ENCODE measurements at places on chromosomes 4 and X.

DNA sequence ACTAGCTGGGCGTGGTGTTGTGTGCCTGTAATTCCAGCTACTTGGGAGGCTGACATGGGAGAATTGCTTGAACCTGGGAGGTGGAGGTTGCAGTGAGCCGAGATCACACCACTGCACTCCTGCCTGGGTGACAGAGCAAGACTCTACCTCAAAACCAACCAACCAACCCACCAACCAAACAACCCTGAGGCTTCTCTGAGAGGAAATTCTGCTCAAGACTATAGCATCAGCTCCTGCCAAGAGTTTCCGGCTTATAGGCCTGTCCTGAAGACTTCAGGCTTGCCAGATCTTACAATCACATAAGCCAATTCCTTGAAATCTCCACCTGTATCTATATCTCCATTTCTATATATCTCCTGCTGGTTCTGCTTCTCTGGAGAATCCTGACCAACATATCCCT, 173.8 kb upstream of the TBC1D9 start:
- no peak for DNase-seq

DNA sequence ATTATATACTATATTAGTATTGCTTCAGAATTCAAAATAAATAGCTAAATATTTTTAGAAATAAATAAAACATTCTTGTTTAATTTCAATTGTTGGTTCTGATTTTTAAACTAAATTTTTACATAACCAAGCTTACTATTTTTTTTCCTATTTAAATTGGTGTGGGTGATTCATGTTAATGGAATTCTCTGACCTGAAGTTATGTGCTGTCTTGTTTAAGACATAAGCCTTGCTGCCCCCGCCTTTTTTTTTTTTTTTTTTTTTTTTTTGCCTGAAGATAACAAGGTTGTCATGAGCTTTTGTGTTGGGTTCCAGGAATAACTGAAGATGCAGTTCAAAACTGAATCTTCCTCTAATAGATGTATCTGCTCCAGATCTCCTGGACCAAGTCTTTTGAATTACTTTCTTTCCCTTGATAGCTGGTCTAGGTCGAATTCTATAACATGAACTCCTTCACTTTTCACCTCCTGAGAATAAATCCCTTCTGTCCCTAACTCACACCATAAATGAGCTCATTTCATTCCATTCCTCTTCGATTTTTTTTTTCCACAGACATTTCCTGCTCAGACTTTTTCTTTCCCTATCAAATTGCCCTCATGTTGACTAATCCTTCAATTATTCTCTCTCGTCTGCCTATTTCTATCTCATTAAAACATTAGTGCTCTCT, 261.5 kb upstream of the FTHL17 start:
- DNase-seq: no peak

- no peak for DNase-seq
Measured at GRCh38 chr4:86529436-86529835, 64.7 kb upstream of the PTPN13 start.

DNA sequence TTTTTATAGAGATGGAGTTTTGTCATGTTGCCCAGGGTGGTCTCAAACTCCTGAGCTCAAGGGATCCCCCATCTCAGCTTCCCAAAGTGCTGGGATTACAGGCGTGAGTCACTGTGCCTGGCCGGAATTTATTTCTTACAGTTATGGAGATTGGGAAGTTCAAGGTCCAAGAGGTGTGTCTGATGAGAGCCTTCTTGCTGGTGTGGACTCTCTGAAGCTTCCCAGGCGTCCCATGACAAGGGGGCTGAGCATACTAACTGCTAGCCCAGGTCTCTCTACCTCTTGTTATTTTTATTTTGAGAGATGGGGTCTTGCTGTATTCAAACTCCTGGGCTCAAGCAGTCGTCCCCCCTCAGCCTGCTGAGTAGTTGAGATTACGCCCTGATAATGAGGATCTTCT, 2.9 kb upstream of the NSD2 start:
- no peak for DNase-seq

DNA sequence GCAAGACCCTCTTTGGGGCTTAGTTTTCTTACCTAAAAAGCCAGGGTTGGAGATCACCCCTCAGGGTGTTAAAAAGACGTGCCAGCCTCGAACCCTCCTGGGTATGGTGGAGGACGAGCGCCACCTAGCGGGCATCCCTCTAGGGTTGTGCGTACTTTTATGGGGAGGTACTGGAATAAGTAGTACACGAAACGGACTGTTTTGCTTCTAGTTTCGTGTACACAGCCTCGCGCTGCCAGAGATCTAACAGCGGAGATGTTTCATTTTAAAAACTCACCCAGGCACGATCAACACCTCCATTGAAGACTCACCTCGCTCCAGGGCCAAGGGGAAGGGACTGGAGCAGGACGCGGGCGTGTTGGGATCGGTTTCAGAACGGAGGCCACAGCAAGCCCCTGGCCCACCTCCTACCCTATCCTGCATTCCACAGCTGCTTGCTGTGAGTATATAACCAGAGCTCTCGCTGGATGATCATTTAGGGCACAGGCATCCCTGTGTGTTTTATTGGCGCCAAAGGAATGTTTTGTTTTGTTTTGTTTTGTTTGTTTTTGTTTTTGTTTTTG, 4.8 kb upstream of the NKX3-2 start:
- DNase-seq: peak; percentile 95

GRCh38 chr4:5759236-5760075, 48.5 kb downstream of the EVC start:
- peak; percentile 28 for DNase-seq

DNA sequence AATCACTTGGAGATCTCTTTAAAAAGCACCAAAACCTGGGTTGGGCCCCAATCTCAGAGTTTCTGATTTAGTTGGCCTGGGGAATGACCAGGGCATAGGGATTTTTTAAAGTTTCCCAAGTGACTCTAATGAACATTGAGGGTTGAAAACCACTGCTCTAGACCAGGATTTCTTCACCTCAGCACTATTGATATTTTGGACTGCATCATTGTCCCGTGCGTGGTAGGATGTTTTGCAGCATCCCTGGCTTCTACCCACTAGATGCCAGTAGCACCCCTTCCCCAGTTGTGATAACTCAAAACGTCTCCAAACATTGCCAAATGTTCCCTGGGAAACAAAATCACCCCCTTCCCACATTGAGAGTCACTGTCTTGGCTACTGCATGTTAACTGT, 61.8 kb downstream of the ATXN3L start:
- no peak for DNase-seq

DNA sequence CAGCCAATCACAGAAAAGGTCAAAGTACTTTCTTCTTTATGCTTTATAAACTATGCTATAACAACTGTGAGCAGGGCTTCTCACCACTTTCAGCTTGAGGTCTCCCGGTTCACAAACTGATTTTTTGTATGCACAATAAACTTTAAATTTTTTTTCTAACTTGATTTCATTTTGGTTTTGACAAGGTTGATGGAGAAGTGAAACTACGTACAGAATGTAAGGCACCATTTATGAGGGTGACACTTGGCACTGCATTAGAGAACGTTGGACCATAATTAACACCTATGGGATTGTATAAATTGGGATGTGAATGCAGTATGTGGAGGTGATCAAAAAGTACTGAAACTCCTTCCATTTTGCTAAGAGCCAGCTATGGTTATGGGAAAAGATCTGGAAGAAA, 857.9 kb upstream of the HTR2C start:
- no peak for DNase-seq

- DNase-seq: no peak
Measured at GRCh38 chrX:132364313-132364712, 124.5 kb downstream of the MBNL3 start.

DNA sequence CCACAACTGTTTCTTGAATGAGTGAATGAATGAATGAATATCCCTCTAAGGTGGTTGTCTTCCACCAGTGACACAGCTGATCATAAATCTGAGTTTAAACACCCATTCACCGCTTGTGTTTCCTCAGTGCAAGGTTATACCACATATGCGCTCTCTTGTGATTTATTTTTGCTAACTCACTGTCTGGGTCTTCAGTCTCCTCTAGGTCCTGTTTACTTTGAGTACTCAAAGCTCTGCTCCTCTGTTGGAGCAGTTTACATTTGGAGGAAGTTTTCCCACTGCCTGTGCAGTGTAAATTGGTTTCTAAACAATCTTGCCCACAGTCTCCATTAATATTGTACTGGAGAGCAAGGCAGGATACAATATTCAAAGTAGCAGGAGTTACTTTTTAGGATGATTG, 212.6 kb upstream of the JADE1 start:
- DNase-seq: no peak

DNA sequence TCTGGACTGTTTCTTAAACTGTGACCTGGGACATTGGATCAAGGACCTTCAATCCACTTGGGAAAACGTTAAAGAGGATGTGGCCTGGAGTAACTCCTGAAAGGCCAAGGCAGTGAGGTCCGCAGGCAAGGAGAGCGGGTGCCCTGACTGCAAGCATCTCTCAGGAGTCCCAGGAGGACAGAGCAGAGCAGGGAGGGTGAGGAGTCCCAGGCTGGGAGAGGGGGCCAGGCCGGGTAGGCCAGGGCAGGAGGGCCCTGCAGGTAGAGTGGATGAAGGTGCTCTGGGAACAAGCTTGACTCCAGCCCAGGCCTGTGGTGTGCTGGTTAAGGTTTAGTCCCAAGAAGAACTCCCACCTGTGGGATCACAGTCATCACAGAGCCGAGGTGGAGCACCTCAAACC, 13.8 kb downstream of the PNMA6E start:
- DNase-seq: no peak

DNA sequence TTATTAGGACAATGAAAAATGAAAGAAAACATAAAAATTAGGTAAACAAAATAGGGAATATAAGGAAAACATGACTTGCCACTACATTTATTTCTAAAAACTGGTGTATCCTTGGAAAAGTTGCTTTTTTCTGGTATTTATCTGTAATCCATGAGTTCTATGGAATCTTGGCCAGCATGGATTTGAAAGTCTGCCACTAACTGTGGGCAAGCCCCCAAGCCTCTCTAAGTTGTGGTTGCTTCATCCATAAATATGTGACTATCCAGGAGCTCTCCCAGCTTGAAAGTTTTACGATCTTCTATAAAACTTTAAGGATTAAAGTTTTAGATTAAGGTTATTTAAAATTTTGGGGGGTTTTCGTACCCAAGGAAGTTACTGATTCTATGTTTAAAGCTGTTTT, 21.8 kb downstream of the RPS6KA3 start:
- no peak for DNase-seq

- no peak for DNase-seq
Measured at GRCh38 chr4:172897046-172897445, 271.6 kb upstream of the GALNT7 start.

DNA sequence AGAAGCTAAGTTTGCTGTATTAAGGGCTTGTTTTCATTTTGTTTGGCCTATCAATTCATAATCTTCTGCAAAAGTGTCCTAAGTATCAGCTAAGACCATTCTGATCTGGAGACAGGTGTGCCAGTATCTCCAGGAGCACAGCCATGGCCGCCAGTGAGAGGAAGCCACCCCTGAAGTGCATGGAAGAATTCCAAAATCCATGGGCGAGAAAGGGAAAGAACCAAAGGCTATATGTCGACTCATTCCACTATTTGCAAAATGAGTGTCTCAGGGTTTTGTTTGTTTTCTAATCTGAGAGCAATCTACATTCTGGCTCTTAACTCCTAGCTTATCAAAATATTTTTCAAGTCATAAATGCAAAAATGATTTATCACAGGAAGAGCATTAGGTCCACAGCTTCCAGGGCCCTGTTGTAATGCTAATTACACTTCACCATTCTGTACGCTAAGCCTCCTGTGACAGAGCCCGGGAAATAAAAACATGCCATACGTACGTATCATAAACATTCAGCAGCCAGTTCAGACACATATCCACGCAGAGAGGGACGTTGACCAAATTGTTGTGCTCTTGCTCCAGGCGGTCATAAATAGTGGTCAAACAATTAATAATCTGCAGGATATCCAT, 137.3 kb upstream of the FTHL17 start:
- DNase-seq: no peak

GRCh38 chrX:57587607-57588006, 4.2 kb upstream of the ZXDB start:
- no peak for DNase-seq

DNA sequence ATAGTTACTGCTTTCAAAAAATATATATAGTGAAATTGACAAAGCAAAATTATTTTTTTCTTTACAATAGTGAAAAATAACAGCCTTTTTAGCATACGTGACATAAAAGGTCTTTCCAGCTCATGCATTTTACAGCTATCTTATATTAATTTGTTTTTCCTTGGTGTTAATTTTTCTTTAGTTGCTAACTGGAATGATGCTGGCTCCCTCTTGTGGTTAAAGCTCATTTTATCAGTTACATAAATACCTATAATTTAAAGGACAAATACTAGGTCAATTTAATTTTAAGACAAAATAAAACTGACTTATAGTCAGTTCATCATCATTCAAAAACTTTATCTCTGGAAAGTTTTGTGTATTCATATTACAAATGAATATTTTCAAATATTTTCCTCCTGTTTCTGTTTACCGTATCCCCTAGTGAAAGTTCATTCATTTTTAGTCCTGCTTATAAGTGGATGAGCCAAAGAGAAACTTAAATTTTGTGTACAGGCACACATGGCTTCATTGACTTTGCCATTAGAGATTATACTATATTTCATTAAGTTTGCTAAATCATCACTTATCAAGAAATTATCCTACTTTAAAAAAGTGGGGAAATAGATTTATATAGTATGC, 9.9 kb upstream of the ANAPC4 start:
- DNase-seq: no peak

DNA sequence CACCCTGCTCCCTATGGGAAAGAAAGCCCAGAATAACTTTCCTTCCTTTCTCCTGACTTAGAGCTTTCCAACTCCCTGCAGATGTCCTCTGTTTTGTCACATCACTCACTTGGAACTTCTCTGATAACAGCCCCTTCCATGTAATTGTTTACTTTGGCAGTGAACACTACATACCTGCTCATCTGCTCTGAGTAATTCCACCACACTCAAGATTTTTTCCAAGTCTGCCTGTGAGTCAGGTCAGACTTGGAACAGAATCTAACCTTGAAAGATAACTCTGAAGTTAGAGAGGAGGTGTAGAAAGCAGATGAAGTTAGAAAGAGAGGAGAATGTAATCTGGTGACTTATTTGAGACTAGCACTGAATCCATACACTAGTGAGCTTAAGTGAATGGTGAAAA, 7.4 kb downstream of the MAGEB10 start:
- DNase-seq: no peak

Measured in islet precursor cell (in vitro differentiated cells).